ENCODE measurements at places on chromosomes 12 and 14.

DNA sequence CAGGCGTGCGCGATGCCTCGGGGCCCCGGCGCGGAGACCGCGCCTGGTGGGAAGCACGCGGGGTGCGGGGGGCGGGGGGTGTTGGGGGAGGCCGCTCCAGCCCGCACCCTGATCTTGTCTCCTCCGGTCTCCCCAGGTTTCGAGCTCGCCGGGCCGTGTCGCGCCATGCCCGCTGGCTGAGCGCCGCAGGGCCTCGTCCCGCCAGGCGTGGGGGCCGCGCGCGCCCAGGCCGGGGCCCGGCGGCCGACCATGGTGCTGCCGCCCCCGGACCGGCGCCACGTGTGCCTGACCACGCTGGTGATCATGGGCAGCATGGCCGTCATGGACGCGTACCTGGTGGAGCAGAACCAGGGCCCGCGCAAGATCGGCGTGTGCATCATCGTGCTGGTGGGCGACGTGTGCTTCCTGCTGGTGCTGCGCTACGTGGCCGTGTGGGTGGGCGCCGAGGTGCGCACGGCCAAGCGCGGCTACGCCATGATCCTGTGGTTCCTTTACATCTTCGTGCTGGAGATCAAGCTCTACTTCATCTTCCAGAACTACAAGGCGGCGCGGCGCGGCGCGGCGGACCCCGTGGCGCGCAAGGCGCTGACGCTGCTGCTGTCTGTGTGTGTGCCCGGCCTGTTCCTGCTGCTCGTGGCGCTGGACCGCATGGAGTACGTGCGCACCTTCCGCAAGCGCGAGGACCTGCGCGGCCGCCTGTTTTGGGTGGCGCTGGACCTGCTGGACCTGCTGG is 2.4 kb downstream of the TMEM121 start:
- no peak for DNase-seq

GRCh38 chr12:52366738-52367485 is at the start of gene KRT85:
Gene KRT85, minus strand, starts transcription at chr12:52367481. Its CDS starts 76 bp downstream, at chr12:52367405.
- no peak for DNase-seq

DNA sequence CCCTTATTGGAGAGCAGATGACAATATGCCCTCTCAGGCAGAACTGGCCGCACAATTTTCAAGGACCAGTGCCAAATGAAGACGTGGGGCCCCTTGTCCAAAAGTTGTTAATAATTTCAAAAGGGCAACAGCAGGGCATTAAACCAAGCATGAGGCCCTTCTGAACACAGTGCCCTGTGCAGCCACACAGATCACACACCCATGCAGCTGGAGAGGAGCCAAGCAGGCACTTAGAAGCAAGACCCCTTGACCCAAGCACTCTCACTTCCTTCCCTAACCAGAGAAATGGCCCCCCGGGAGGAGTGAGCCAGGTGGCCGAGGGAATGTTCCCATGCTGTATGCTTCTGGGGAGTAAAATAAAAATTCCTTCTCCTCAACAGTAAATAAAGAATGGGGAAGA is 114.0 kb upstream of the TMPO start:
- DNase-seq, result peak; percentile 26

DNA sequence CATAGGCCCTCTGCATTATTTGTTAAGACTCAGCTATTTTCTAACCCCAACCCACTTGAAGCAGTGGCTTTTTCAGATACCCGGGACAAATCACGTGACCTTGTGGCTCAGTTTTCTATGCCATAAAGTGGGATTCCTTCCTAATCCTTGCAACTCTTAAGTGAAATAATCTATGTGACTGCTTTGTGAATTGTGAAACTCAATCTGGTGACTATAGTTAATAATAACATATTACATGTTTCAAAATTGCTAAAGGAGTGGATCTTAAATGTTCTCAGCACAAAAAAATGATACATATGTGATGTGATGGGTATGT is 17.3 kb downstream of the EML1 start:
- DNase-seq, result no peak

GRCh38 chr14:36664322-36665193 is 2.9 kb downstream of the PAX9 start:
- no peak for DNase-seq

GRCh38 chr14:57686304-57686703 is 179.6 kb downstream of the SLC35F4 start:
- DNase-seq, result no peak

DNA sequence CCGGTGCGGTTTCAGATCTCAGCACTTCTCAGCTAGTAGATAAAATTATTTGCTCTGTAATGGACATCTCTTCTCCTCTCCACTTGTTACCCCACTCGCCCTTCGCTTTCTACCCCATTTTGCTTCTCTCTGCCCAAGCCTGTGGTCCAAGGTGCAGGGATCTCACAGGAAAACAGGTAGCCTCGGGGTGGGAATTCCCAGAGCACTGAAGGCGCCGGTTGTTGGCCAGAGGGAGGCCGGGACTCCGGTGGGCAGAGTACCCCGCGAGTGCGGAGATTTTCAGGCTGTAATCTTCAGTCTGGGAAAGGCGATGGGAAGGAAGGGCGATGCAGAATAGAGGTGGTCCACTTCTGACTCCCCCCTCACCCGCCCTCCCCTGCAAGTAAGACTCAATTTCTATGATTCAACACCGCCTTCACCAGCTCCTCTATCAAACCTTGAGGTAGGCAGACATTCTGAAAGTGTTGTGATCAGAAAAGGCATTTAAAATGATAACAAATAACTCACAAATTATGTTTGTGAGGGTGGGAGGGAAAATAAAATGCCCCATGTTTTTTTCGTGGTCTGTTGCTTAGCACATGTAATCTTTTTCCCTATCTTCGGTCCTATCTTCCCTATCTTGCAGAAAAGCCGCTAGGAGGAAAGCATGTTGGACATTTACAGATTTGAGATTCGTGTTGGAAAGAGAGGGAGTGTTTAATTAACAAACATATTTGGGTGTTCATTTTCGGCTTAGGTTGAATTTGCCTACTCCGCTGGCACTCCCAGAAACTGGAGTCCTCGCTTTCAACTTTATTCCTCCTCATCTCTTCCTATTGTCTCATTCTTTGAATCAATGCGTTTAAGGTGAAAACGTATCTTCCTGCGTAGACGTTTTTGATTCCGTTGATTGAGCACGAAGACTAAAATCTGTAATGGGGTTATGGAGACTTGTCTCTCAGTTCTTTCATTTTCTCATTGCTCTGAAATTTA is 8.5 kb downstream of the FOXG1 start:
- no peak for DNase-seq

- DNase-seq, result peak; percentile 64
Measured at GRCh38 chr14:44803239-44803905, 158.4 kb downstream of the KLHL28 start.

- peak; percentile 73 for DNase-seq
Measured at GRCh38 chr14:51219473-51220448, 20.3 kb upstream of the TMX1 start.

- no peak for DNase-seq
Measured at GRCh38 chr12:67572492-67572891, 76.1 kb upstream of the DYRK2 start.

- DNase-seq, result no peak
Measured at GRCh38 chr14:23561873-23562821, 5.4 kb downstream of the AP1G2 start.

GRCh38 chr12:44968965-44969364 is 81.9 kb downstream of the DBX2 start:
- DNase-seq, result peak; percentile 25

- no peak for DNase-seq
Measured at GRCh38 chr12:2719392-2719791, 75.4 kb upstream of the FKBP4 start.

GRCh38 chr12:20950248-20950647 is 139.7 kb downstream of the SLCO1B3 start:
- peak; percentile 69 for DNase-seq

DNA sequence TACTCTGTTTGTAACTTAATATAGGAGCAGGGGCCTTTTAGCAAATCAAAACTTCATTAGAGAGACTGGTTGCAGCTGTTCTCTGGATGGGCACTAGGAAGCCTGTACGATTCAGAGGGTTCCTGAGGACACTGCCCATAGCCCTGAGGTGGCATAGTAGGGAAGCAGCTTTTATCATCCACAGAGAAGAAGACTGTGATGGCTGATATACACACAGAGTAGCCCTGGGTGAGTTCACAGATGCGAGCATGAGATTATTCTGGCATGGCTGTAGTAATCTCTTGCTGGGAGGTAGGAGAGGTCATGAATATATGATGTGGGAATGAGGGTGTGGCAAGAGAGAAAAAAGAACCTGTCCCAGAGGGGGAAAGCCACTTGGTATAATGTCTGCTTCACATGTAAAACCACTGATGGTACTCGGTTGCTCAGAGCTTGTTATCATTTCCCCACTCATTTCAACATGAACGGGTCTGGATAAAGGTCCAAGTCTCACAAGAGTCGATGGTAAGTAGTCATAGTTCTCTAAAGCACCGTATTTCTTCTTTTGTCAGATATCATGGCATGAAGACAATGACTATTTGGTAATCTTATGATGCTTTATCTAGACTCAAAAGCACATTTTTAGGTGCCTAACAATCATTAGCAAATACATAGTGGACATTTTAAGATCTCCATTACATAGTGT is 52.0 kb downstream of the PEBP1 start:
- DNase-seq, result peak; percentile 42

DNA sequence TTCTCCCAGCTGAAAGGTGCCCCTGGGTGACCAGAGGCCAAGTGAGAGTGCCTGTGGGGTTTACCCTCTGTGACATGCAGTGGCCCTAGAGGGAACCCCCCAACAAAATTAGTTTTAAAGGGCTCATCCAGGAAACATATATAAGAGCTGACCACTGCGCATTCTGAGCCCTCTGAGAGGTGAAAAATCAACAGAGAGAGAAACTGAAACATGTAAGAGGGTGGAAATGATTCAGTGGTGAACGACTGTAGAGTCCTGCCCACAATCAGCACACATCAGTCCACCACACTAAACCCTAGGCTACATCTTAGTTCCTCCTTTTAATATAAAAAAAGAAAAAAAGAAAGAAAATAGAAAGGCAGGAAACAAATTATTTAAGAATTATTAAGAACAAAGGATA is 21.0 kb upstream of the ACSM4 start:
- DNase-seq, result no peak

GRCh38 chr14:96271421-96271762 is 15.4 kb downstream of the BDKRB1 start:
- no peak for DNase-seq

DNA sequence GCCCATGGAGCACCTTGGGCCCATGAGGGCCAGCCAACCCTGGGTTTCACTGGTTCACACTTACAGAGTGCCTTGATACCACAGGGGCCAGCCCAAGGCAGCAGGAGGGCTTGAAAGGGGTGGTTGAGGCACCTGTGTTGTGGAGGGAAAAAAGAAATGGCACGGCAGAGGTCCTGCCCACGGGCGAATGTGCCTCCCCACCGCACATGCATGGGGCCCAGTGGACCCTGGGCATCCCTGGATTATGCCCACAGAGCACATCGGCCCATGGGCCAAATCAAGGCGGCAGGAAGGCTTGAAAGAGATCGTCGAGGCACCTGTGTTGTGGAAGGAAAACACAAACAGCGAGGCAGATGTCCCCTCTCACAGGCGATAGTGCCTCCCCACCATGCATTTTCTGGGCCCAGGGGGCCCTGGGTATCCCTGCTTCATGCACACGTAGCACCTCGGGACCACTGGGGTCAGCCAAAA is 378.1 kb downstream of the ALG10 start:
- DNase-seq, result no peak

GRCh38 chr14:24094841-24095270 is 745 bp downstream of the PCK2 start:
- DNase-seq, result no peak

GRCh38 chr12:7917392-7918267 is 18.4 kb downstream of the SLC2A3 start:
- DNase-seq, result no peak

DNA sequence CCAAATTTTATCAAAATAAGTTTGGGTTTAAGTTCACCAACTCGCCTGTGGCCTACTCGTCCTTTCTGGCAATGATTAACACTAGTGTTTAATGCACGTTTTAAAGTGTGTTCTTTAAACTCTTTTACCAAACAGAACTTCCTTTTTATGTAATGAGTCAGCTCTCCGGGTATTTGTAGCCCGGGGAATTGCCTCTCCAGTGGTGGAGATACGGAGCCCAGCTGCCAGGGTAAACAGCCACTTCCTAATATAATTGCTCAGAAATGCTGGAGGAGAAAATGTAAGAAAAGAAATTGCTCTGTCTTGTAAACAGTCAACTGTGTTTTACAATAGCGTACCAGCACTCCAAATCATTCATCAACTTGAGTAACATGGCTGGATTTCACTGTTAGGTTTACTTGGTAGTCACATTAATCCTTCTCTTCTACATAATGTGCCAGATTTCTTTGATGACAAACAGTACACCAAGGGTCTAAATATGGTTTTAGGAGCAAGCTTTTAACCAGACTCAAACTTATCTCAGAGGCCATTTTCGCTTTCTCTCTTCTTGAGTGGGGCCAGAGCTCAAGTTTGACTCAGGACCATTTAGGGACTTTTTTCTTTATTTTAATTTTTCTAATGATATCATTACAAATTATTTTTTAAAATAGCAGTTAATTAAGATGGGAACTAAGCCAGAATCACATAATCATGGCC is 101.2 kb upstream of the SLC38A2 start:
- DNase-seq, result peak; percentile 87

DNA sequence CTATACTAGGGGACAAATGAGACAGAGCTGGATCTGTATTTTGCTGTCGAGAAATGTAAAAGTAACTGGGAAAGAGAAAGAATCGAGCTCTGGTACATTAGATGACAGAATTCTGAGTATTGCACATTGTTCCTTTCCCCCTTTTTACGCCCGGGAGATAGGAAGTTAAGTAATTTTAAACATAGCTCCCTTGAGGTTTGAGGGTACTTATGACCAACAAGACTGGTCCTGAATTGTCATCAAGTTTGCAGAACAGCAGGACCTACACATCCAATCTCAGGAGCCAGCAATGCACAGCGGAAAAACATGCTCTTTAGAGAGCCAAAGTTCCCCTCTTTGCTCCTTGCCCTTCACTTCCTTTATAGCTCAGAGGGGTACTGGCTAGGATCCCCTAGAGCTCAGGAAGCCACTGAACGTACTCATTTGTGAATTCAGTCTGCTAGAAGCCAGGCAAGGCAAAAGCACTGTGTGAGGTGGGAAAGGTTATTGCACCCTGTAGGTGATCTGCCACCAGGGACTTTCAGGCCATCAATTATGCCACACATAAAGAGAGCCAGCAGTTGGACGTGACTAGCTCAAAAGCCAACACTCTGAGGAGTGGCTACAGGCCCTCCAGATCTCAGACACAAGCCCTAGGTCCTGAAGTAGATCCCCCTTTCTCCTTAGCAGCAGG is 333.8 kb downstream of the KCNH5 start:
- no peak for DNase-seq

- DNase-seq, result no peak
Measured at GRCh38 chr14:32707742-32708500, 230.8 kb upstream of the NPAS3 start.

GRCh38 chr12:1803736-1804135 is 16.6 kb upstream of the LRTM2 start:
- DNase-seq, result no peak

GRCh38 chr12:56029166-56029519 is 8.3 kb downstream of the IKZF4 start:
- DNase-seq, result no peak

DNA sequence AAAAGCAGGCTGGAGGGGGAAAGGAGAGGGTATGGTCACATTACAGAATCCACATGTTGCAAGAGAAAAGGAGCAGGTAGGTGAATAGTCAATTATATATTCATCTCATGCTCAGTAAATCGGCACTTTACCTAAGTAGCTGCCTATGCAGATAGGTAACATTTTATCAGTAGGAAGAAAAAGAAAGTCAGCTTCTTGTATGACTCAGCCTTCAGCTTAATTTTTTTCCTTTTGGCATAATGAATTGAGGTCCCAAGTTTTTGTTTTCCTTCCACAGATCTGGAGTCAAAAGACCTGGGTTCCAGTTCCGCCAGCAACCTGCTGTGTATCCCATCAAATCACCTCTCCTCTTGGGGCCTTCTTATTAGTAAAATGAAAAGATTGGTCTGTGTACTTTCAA is 6.0 kb upstream of the ACSM4 start:
- DNase-seq, result no peak

All from hematopoietic multipotent progenitor cell treated with erythropoietin and hydrocortisone succinate and interleukin-3 and kit ligand, for 4 days (in vitro differentiated cells).